ENCODE measurements at places on chromosomes 2 and 18.

GRCh38 chr2:20434588-20435294, 12.1 kb upstream of the RHOB start:
- no peak for DNase-seq

DNA sequence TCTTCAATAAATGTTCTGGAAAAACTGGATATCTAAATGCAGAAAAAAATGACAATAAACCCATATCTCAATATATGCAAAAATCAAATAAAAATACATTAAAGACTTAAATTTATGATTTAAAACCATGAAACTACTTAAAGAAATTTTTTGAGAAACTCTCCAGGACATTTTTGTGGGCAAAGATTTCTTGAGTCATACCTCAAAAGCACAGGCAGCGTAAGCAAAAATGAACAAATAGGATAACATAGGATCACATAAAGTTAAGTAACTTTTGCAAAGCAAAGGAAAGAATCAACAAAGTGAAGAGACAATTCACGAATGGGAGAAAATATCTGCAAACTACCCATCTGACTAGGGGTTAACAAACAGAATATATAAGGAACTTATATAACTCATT, 1545.5 kb downstream of the SUCLG1 start:
- DNase-seq = no peak

DNA sequence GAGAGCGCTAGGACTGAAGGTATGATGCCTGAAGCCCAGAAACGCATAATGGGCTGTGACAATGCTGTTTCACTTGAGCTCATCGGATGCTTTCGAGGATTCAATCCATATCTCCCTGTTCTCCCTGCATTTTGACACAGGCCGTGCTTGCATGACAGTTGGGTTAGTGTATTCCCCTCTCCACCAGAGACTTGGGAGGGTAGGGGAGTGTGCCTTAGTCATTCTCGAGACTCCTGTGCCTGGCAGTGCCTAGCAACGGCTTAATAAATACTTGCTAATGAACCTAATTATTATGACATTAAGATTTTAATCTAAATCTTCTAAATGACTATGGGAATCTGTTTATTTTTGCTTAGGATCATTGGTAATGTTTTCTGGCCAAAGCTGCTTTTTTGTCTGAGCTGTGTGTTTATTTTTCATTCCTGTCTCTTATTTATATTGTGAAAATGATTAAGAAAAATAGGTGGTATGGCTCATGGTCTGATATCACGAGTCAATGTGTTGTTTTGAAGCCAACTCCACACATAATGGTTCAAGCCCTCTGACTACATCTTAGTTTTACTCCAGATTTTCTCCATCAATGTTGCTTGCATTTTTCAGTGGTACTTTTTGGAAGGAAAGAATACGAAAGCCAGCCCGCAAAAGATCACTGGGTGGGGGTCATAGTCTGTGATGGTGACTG, 61.3 kb downstream of the NEDD4L start:
- no peak for DNase-seq

GRCh38 chr2:197838036-197838435, 33.6 kb downstream of the PLCL1 start:
- no peak for DNase-seq

GRCh38 chr2:57906152-57906732, 140.4 kb upstream of the VRK2 start:
- no peak for DNase-seq

GRCh38 chr2:231531883-231532755, 1.9 kb upstream of the NMUR1 start:
- DNase-seq = no peak

DNA sequence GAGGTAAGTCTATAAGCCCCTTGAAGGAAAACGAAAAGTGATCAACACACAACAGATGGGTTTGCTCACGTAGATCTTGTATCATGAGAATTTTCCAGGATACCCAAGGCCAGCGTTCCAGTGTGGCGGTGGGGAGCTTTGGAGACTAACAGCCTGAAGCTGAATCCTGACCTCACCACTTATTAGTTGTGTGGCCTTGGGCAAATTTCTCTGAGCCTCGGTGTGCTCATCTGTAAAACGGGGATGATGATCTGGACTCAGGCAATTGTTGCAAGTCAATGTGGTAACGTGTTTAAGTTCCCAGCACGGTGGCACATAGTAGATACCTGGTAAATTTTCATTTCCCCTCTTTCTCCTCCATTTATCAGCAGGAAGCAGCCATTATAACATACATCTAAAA, 68.3 kb downstream of the VWA3B start:
- DNase-seq = no peak

GRCh38 chr2:128528133-128528532, 209.5 kb upstream of the HS6ST1 start:
- no peak for DNase-seq

GRCh38 chr2:37274359-37274965, 43.0 kb downstream of the NDUFAF7 start:
- no peak for DNase-seq

- no peak for DNase-seq
Measured at GRCh38 chr2:121043061-121043826, 241.8 kb downstream of the TFCP2L1 start.

GRCh38 chr2:96111257-96111640, 5.1 kb downstream of the ADRA2B start:
- no peak for DNase-seq

- no peak for DNase-seq
Measured at GRCh38 chr2:240962300-240963064, 35.9 kb upstream of the SNED1 start.

DNA sequence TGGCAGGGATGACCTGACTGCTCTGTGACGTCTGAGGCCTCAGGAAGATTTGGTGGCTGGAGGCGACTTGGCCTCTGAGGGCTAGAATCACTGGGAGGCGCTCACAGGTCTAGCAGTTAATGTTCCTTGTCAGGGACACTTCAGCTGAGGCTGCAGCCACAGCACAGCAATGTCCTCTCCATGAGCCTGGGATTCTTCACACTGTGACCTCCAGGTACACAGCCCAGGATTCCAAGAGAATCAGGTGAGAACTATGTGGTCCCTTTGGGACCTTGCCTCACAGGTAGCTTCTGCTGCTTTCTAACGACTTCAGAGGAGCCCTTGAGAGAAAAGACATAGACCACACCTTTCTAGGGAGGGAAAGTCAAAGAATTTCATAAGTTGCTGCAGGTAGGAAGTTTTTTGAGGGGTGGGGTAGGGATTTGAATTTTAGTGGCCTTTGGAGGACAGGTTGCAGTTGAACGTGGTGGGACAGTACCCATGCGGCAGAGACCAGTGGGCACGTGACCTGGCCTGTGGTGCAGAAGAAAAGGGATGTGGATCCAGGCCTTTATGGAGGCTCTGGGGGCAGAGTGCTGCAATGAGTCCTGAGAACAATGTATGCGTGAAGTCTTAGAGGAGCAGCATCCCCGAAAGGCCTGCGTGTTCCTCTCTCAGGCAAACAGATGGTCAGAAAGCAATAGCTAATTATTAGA, 86.2 kb downstream of the LYPD1 start:
- no peak for DNase-seq

- DNase-seq = no peak
Measured at GRCh38 chr18:38459131-38459994, 893.8 kb upstream of the CELF4 start.

DNA sequence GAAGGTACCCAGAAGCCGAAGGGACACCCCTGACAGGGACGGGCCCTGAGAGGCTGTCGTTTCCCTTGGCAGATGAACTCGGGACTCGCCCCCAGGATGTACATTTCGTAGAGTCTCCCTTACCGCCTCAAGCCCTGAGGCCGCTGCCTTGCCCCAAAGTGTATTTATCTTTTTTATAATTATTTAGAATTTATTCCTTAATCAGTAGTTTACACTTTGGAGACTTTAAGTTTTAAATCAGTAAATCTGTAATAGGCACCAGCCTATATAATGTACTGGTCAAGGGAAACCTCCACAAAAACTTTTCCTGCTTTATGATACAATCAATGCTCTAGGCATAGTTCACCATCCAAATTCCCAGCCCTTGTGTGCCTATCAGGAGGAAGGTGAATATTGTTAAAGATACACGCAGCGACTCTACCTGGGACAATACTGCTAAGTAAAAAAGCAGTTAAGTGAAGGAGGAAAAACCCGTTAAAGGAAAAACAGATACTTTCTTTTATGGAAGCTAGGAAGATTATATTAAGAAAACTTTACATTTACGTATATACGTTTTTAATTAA, 848 bp downstream of the VRK2 start:
- DNase-seq = no peak

DNA sequence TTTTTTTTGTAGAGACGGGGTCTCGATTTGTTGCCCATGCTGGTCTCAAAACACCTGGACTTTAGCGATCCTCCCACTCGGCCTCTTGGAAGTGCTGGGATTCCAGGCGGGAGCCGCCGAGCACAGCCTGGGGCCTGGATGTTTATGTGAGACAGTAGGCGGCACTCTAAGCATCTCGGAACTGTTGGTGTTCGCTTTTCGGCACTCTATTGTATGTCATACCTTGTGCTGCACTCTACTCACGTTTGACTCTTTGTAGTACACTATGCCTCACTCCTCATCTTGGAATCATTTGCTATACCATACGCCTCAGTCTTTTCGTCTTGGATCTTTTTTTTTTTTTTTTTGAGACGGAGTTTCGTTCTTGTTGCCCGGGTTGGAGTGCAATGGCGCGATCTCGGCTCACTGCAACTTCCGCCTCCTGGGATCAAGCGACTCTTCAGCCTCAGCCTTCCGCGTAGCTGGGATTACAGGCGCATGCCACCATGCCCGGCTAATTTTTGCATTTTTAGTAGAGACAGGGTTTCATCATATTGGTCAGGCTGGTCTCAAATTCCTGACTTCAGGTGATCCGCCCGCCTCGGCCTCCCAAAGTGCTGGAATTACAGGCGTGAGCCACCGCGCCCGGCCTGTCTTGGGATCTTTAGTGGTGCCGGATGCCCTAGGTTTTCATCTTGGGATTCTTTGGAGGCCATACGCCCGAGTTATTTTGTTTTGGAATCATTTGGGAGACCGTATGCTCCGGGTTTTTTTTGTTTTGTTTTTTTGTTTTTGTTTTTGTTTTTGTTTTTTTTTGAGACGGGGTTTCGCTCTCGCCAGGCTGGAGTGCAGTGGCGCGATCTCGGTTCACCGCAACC, 24.2 kb upstream of the ZDBF2 start:
- DNase-seq = no peak

- no peak for DNase-seq
Measured at GRCh38 chr2:188965563-188965962, 8.6 kb upstream of the COL3A1 start.

GRCh38 chr18:54416436-54416835, 58.7 kb downstream of the C18orf54 start:
- no peak for DNase-seq

DNA sequence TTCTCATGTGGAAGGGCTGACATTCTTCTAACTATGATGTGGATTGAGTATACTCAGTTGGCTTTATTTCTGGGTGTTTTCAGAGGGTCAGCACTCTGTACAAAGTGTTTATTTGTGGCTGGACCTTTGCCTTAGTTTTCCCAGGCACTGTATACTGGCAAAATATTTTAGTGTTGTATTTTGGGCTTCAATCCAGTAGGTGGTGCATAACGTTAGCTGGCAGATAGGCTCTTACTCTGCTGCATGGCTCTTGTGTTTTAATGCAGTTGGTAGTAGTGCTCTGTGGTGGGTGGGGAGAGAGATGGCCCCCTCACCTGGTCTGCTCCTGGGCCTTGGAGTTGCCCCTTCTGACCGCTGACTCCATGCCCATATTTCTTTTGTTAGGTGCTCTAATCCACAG, 75.6 kb upstream of the REG3A start:
- no peak for DNase-seq

DNA sequence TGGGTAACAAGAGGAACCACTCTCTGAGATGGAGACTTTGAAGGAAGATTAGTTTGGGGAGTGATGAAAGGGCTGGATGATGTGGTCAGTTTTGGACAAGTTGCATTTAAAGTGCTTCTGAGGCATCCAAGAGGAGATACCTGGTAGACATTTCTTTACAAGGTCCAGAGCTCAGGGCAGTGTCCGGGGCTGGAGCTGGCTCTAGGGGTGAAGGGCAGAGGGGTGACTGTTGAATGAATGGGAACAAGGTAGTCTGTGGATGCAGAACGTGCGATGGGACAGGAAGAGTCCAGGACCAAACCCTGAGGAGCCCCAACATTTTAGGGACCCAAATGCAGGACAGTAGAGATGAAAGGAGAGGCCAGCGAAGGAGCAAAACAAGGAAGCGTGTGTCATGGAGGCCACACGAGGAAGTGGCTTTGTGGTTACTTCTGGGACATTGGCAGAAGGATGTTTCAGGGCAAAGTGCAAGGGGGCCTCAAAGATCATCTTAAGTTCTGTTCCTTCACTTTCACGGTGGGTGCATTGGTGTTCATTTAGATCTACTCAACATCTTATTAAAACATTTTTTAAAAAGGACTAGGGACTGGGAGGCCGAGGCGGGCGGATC, 13.6 kb upstream of the GPR35 start:
- no peak for DNase-seq

GRCh38 chr18:51621113-51621863, 423.8 kb upstream of the MEX3C start:
- DNase-seq = no peak

DNA sequence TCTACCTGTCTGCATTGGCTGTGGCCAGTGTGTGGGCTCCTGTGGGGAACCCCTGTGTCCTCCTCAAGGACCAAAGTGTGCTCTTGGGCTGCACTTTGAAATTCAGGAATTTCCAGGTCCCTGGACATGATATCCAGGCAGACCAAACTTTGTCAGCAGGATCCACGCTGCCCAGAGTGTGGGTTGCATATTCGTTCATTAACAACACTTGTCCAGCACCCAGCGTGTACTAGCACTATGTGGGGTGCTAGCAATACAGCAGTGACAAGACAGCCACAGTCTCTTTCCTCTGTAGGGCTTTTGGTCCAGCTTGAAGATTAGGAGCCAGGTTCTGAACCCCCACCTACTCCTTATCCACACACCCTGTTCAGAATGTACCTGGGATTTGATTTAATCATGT, 304.5 kb downstream of the ZNF521 start:
- DNase-seq = no peak

DNA sequence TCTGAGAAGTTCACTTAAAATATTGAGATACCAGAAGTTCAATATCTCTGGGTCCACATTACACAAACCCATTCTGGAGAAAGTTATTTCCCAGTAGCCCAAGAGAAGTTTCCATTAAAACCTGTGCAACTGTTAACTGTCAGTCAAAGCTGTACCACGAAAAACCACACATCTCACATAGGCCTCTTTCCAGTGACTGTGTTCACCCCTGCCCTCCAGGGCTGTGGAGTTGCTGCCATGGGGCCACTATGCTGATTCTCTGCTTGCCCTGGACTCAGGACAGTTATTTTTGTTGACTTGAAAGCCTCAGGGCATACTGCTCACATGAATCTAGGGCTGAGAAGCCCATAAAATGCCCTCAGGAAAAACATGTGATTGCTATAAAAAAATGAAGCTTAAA, 153.8 kb downstream of the PIEZO2 start:
- no peak for DNase-seq

GRCh38 chr2:67515056-67515455, 117.9 kb downstream of the ETAA1 start:
- no peak for DNase-seq

All from activated naive CD8-positive, alpha-beta T cell treated with anti-CD3 and anti-CD28 coated beads, Interleukin-2, amount 50 U/mL, for 16 hours (primary cell).